GM23338 (cell line): ENCODE measurements at places on chromosomes 16 and 17.

- DNase-seq = no peak
Observed at GRCh38 chr16:66369055-66369592, 2.6 kb downstream of the CDH5 start.

GRCh38 chr17:51802544-51802943, 356.0 kb downstream of the CA10 start:
- no peak for DNase-seq

DNA sequence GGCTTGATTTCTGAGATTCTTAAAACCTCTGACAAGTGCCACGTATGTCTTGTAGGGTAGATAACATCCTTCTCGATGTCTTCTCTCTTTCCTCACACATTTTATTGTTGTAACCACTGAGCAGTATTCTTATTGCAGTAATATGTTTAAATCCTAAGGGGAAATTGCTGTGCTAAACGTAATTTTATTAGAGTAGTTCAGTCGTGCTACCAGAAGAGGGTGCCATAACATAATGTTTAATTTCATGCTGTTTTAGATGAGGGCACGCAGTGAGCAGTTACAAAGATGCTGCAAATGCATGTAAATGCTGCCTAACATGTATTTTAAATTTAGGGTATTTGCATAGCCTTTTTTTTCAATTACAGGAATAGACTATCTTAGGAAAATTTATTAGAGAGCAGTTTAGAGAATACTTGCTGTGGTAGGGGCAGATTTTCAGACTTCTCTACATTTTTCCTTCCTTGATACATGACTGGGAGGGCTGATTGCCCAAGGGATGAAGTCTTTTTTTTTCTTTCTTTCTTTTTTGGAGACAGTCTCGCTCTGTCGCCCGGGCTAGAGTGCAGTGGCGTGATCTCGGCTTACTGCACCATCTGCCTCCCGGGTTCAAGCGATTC, 51.7 kb downstream of the GAN start:
- peak; percentile 70 for DNase-seq

- peak; percentile 55 for DNase-seq
Observed at GRCh38 chr16:50742576-50743200, 802 bp downstream of the CYLD start.

GRCh38 chr16:85480727-85481101, 132.4 kb upstream of the GSE1 start:
- DNase-seq = no peak

GRCh38 chr16:49058382-49058781, 223.3 kb downstream of the CBLN1 start:
- no peak for DNase-seq

DNA sequence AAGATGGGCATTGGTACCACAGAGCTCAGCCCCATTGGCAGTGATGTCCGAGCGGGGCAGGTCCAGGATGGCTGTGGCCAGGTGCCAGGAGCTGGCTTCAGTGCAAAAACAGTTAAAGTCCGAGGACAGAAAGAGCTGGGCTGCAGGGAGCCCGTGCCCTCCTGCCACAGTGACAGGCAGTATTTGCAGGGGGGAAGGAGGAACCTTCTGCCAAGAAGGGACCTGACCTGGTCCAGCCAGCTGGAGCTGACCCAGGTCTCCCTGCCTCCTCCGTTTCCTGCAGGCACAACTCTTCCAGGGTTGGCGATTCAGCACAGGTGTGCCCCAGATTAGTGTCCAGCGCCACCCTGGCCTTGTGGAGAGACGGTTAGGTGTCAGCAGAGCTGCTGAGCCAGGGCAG, 199.0 kb downstream of the ENGASE start:
- DNase-seq = no peak
